Head of caudate nucleus (tissue), 42 donors: ENCODE measurements at places on chromosomes 2 and 18.

- no peak for DNase-seq
Measured at GRCh38 chr2:218318241-218318640, 25.9 kb upstream of the TMBIM1 start.

DNA sequence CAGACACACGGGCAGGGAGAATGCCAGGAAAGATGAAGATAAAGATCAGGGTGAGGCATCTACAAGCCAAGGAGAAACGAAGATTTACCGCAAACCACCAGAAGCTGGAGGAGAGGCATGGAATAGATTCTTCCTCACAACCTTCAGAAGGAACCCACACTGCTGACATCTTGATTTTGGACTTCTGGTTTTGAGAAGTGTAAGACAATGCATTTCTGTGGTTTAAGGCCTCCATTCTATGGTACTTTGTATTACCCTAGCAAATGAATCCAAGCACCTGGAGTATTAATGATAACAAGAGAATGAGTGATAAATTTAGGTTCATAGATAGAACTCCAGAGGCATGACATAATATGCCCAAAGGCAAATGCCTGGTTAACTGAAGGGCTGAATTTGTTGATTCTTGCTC is 11.8 kb upstream of the FN1 start:
- DNase-seq: no peak

DNA sequence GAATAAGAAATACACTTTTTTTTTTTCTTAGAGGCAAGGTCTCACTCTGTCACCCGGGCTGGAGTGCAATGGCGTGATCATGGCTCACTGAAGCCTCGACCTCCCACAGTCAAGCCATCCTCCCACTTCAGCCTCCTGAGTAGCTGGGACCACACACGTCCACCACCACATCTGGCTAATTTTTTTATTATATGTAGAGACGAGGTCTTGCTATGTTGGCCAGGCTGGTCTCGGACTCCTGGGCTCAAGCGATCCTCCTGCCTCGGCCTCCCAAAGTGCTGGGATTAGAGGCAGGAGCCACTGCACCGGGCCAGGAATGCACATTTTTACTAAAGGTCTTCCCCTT is 2.4 kb downstream of the TGOLN2 start:
- DNase-seq: no peak

- DNase-seq: no peak
Measured at GRCh38 chr2:75047189-75047991, 88.9 kb downstream of the POLE4 start.

- DNase-seq: no peak
Measured at GRCh38 chr2:226715347-226715990, 84.2 kb downstream of the IRS1 start.

DNA sequence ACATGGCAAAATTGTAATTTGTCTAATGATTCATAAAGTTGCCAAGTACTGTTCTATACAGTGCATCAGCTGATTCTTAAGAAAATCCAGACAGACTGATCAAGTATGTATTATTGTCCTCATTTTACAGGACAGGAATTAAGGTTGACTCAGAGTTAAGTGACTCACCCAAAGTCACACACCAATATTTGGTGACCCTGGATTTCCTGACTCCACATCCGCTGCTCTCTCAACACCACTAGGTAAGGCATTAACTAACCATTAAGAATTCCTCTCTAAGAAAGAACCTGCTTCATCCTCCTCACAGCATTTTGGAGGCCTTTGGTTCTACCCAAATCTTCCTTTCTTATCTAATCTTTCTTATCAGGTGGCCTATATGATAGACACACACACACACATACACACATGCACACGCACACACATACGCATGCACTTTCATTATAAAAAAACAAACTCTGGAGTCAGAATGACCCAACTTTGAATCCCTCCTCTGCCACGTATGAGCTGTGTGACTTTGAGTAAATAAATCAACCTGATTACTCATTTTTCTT is 150.8 kb downstream of the ANKRD44 start:
- DNase-seq: no peak

DNA sequence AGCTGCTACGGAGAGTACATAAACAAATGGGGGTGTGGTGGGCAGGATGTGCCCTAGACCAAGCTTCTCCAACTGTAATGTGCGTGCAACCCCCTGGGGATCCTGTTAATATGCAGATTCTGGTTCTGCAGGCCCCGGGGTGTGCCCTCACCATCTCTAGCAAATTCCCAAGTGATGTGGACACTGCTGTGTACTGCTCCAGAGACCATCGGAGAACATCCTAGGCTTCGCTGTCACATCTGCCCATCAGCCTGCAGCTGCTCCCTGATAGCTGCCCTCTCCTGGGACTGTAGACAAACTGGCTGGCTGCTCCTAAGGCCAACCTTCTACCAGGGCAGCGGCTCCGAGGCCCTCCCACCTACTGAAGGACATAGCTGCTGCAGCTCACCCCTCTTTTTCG is 3.2 kb downstream of the HS1BP3 start:
- no peak for DNase-seq

GRCh38 chr2:182713601-182714000 is 2.5 kb upstream of the DNAJC10 start:
- no peak for DNase-seq

- no peak for DNase-seq
Measured at GRCh38 chr18:40984856-40985255, 970.2 kb upstream of the PIK3C3 start.
